DMS79 treated with DMSO at 0.1 percent for 48 hours (cell line): ENCODE measurements at places on chromosomes 12 and 14.

- DNase-seq: peak; percentile 99
These were observed 104.0 kb downstream of the GPR135 start for GRCh38 chr14:59360923-59361794.

GRCh38 chr12:50271724-50272247, 11.5 kb downstream of the LIMA1 start:
- no peak for DNase-seq

DNA sequence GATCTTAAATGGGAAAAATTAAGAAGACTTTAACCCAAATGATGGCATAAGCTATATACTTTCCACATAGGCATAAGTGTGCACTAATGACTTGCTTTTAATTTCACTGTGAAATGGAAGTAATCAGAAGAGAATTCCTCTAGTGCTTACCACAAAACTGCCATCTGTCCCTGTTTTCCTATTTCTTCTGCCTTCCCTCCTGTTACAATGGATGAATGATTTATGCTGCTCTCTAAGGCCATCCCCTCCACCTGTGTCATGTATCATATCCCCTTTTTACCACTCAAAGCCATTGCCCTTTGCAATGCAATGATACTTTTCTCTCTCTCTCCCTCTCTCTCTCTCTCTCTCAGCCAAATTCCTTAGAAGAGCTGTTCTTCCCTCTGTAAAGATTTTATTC, 109.1 kb downstream of the C12orf50 start:
- DNase-seq: no peak

GRCh38 chr12:124168016-124168786, 126.7 kb upstream of the RFLNA start:
- DNase-seq: no peak

DNA sequence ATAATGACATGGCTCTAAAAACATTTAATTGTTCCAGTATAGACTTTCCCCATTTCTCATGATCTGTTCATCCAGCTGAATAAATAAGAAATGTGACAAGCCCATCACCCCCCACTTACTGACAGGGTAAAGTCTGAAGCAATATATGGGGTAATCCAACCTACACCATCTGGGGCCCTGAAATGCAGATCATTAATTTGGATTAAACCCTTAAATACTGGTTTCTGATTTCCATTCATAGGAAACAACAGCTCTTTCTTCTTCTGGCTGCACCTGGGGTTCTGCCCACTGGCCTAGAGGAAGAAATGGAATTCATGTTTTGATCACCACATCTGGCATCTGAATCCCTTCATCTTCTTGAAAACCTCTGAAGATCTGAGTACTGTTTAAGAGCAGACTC, 39.3 kb upstream of the ACSM4 start:
- no peak for DNase-seq

DNA sequence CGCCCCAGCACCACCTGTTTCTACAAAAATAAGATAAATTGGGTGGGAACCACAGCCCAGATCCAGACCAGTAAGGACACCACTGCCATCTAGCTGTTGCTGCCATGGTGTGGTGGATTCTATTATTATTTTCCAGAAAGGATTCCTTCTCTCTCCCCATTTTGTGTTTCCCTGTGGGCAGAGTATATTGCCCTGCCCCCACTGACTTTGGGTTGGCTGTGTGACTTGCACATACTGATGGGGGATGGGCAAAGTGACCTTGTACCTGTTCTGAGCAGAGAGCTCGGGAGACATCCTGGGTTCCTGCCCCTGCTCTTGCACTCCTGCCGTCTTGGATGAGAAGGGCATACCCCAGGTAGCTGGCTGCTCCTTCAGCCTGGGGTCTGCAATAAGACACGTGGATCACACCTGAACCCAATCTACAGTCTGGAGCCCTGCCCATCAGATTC, 24.3 kb downstream of the MOAP1 start:
- no peak for DNase-seq

- DNase-seq: no peak
These were observed 37.8 kb downstream of the ERGIC2 start for GRCh38 chr12:29343022-29343799.

DNA sequence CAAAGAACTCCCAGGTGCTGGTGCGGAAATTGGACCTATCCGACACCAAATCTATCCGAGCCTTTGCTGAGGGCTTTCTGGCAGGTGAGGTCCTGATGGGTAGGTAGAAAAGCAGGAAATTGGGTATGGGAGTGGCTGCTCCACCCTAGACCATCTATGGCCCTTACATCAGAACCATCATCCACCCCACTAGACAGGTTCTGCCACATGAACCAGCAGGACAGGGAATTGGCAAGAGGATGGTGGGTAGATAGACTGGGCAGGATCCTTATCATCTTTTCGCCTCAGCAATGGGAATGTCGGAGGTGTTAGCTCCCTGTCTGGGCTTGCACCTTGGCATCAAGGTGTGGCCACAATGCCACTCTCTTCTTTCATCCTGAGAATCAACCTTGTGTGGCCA, 23.5 kb downstream of the RDH12 start:
- DNase-seq: no peak

- no peak for DNase-seq
These were observed at the start of gene ANHX for GRCh38 chr12:133235401-133236112. TSS of gene ANHX (minus strand) at chr12:133235877. CDS start at chr12:133234356, 1,521 bp downstream.

GRCh38 chr12:20555771-20556170, 139.4 kb upstream of the SLCO1C1 start:
- no peak for DNase-seq

DNA sequence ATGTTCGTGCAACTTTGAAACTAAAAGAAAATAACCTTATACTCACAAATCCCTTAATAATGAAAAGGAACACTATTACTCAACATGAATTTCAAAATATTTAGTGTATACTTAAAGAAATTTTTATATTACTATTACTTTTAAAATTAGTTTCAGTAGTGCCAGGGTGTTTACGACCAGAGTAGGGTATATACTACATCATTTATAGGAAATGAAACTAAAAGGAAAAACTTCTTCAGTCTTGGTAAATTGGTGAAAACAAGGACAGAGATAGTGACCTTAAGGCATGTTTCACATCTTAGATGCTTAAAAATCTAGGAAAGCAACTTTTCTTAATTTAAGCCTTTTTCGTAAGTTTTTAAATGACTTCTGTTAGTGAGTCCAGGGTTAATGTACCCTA, 4.5 kb downstream of the USP15 start:
- DNase-seq: no peak

DNA sequence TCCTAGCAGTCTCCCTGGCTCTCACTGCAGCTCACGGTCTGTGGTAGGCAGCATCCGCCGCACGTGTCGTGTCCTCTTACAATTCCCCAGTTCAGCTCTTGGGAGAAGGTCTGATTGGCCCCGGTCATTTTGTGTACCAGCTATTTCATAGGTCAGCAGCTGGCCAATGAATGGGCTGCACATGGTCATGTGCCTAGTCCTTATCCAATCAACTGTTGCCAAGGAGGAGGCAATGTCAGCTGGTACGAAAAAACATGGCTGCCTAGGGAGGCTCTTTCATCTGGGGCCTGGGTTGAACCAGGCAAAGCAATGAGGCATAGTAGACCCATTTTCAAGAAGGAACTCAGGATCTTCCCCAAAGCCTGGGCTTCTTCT, 46.1 kb downstream of the RNFT2 start:
- DNase-seq: no peak

- no peak for DNase-seq
These were observed 59.5 kb upstream of the FUT8 start for GRCh38 chr14:65352964-65353530.

- DNase-seq: no peak
These were observed 127.7 kb downstream of the LLPH start for GRCh38 chr12:66002812-66003211.

GRCh38 chr12:45665941-45666340, 63.6 kb upstream of the ARID2 start:
- DNase-seq: no peak
